Sciatic nerve (tissue), 2 donors: ENCODE measurements at places on chromosomes 3 and 15. TPM values are rescaled to one million over a fixed set of nuclear protein-coding genes. Genes with fewer than 3 reads are reported as not detected.

Gene BCHE
- 2.6 TPM for total RNA-seq

Gene TMEM212
- not detected for total RNA-seq

Gene DNAH12
- total RNA-seq: 0.80 TPM

Gene VGLL3
- 130 TPM for total RNA-seq

Gene COL8A1
- 114 TPM for total RNA-seq
